Adrenal gland (tissue), 19 donors: ENCODE measurements at places on chromosomes 11 and 22. TPM values are rescaled to one million over a fixed set of nuclear protein-coding genes. Genes with fewer than 3 reads are reported as not detected.

The OR5T1 gene
- total RNA-seq: not detected

The GAL gene
- not detected for total RNA-seq

The TYR gene
- total RNA-seq: not detected

The VWA5A gene
- 33.5 TPM for total RNA-seq

The SOX10 gene
- 4.0 TPM for total RNA-seq

The SYT8 gene
- 1.2 TPM for total RNA-seq

The TMPRSS13 gene
- 0.57 TPM for total RNA-seq

- no peaks in the 10 kb centered on the region for H3K36me3 ChIP-seq
- no peak for DNase-seq
- H3K27me3 ChIP-seq: no peaks in the 10 kb centered on the region
- no peaks in the 10 kb centered on the region for H3K4me1 ChIP-seq
These were observed 73.3 kb upstream of the PICALM start for GRCh38 chr11:86142170-86142569.

DNA sequence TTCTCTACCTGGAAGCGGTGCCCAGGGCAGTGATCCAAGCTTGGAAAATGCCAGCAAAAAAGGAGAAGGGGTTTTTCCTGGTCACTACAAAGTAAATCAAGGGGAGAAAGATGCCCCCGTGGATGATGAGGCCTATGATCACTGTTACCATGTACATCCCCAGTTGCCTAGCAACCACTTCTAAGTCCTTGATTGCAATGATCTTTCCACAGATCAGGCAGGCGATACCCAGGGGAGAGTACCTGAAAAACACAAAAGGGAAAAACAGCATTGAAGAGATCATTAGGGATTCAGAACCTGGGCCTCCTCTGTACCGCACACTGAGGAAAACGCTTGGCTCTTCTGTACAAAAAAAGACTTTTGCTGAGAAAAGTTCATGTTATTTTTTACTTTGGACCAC is 127.1 kb downstream of the SLC1A2 start:
- H3K4me3 ChIP-seq: no peak overlapping the region
- H3K27ac ChIP-seq: no peak overlapping the region
- no peaks in the 10 kb centered on the region for H3K27me3 ChIP-seq
- H3K36me3 ChIP-seq: no peaks in the 10 kb centered on the region

DNA sequence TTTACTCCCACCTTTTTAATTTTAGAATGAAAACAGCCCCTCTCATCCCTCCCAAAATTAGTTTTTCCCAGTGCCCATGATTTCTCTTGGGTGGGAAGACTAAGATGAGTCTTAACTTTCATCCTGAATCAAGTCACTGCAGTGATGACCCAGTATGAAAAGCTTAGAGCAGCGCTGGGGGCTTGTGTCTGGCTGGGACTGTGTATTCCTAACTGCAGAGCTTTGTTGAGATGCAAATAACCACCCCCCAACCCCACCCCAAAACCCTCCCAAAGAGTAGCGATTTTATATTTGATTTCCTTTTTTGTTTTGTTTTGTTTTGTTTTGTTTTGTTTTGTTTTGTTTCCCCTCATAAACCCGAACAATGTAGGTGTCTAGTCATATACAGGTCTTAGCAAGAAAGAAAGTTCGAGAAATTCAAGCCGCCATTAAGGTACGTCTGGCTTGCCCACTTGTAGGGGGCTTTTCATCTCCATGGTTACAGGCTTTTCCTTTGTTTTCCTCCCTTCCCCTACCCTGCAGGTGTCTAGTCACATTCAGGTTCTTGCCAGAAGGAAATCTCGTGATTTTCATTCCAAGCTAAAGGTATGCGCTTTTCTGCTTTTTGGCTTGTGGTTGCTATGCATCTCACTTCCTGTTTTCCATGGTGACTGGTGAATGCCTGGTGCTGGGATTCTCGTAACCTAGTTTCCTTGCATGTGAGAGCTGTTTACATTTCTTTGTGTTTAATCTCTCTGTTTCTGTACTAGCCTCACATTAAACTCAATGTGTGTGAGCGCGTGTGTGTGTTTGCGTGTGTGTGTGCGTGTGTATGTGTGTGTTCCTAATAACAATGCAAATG is 144.6 kb upstream of the RASSF10 start:
- no peak overlapping the region for H3K27ac ChIP-seq
- DNase-seq: no peak
- H3K4me3 ChIP-seq: no peak overlapping the region
- no peaks in the 10 kb centered on the region for H3K4me1 ChIP-seq

DNA sequence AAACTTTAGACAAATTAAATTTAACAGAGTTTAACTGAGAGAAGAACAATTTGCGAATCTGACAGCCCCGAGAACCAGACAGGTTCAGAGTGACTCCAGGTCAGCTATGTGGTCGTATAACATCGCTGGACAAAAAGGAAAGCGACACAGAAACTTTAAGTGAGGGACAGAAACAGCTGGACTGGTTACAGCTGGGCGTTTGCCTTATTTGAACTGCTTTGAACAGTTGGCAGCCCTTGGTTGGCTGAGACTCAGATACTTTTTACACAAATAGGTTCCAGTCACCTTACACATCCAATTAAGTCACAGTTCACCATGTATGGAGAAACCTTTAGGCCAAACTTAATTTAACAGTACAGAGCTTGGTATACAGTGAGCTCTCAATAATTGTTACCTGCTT is 436.9 kb downstream of the GUCY1A2 start:
- H3K36me3 ChIP-seq: no peaks in the 10 kb centered on the region
- H3K4me3 ChIP-seq: no peak overlapping the region
- no peaks in the 10 kb centered on the region for H3K27me3 ChIP-seq
- no peaks in the 10 kb centered on the region for H3K4me1 ChIP-seq

GRCh38 chr11:40337118-40337517 is 1122.3 kb downstream of the LRRC4C start:
- H3K27ac ChIP-seq: no peak overlapping the region
- DNase-seq: no peak
- H3K36me3 ChIP-seq: no peaks in the 10 kb centered on the region
- no peaks in the 10 kb centered on the region for H3K27me3 ChIP-seq
- H3K4me3 ChIP-seq: no peak overlapping the region

- peak; percentile 17 for DNase-seq
- no peaks in the 10 kb centered on the region for H3K27me3 ChIP-seq
- no peak overlapping the region for H3K4me3 ChIP-seq
- H3K4me1 ChIP-seq: peaks cover 33% of the 10 kb centered on the region
- no peaks in the 10 kb centered on the region for H3K36me3 ChIP-seq
These were observed 16.9 kb downstream of the CAPN5 start for GRCh38 chr11:77083566-77084245.

DNA sequence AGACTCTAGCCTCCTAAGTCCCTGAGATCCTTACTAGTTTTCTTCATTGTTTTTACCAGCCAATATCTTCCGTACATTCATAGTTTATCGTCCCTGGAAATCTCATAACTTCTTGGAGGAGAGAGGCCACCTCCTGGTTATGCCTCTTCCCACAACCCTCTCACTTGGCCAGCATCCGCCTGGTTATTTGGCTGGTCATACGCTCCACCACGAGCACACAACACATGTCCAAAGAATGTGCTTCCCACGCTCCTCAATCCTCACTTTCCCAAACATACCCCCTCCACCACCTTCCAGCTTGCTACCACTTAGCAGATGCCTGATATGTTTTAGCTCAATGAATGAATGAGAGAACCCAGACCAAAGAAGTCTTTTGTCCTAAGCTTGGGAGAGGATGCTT is 83.5 kb upstream of the EIF3D start:
- no peak overlapping the region for H3K27ac ChIP-seq
- no peak overlapping the region for H3K4me3 ChIP-seq
- no peak for DNase-seq
- H3K4me1 ChIP-seq: no peaks in the 10 kb centered on the region
- H3K36me3 ChIP-seq: no peaks in the 10 kb centered on the region

- DNase-seq: no peak
- H3K4me3 ChIP-seq: no peak overlapping the region
- no peaks in the 10 kb centered on the region for H3K4me1 ChIP-seq
- H3K27ac ChIP-seq: no peak overlapping the region
- H3K36me3 ChIP-seq: no peaks in the 10 kb centered on the region
These were observed 18.1 kb downstream of the BTG4 start for GRCh38 chr11:111494040-111494439.

DNA sequence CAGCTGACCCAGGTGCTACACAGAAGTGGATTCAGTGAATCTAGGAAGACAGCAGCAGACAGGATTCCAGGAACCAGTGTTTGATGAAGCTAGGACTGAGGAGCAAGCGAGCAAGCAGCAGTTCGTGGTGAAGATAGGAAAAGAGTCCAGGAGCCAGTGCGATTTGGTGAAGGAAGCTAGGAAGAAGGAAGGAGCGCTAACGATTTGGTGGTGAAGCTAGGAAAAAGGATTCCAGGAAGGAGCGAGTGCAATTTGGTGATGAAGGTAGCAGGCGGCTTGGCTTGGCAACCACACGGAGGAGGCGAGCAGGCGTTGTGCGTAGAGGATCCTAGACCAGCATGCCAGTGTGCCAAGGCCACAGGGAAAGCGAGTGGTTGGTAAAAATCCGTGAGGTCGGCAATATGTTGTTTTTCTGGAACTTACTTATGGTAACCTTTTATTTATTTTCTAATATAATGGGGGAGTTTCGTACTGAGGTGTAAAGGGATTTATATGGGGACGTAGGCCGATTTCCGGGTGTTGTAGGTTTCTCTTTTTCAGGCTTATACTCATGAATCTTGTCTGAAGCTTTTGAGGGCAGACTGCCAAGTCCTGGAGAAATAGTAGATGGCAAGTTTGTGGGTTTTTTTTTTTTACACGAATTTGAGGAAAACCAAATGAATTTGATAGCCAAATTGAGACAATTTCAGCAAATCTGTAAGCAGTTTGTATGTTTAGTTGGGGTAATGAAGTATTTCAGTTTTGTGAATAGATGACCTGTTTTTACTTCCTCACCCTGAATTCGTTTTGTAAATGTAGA is 1.7 kb downstream of the MALAT1 start:
- H3K4me1 ChIP-seq: peaks cover 20% of the 10 kb centered on the region
- H3K27ac ChIP-seq: peak overlapping the region; percentile 98
- H3K4me3 ChIP-seq: peak overlapping the region; percentile 96
- H3K36me3 ChIP-seq: no peaks in the 10 kb centered on the region

DNA sequence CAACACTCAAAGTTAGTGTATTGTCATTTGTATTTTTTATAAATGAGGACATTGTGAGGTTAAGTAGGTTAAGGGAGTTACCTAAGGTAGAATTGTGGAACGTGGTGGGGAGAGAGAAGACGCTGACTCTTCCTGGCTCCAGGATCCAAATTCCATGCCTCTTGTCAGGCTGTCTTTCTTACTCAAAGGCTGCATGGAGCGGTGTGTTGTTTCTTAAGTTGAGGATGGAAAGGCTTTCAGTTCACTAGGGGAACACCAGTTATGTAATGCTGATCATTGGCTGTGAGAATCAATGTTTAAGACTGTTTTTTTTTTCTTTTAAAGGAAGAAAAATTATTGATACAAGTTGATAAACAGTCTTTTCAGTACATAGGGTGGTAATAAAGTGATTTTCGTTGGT is 2.9 kb downstream of the UBE2L3 start:
- H3K4me1 ChIP-seq: peaks cover 37% of the 10 kb centered on the region
- no peaks in the 10 kb centered on the region for H3K36me3 ChIP-seq
- H3K4me3 ChIP-seq: no peak overlapping the region
- no peaks in the 10 kb centered on the region for H3K27me3 ChIP-seq

- no peaks in the 10 kb centered on the region for H3K4me1 ChIP-seq
- H3K27ac ChIP-seq: no peak overlapping the region
- no peak for DNase-seq
- no peaks in the 10 kb centered on the region for H3K27me3 ChIP-seq
- no peaks in the 10 kb centered on the region for H3K36me3 ChIP-seq
- no peak overlapping the region for H3K4me3 ChIP-seq
These were observed 87.7 kb upstream of the OPCML start for GRCh38 chr11:133619973-133620372.

- no peak overlapping the region for H3K27ac ChIP-seq
- no peak overlapping the region for H3K4me3 ChIP-seq
- no peaks in the 10 kb centered on the region for H3K36me3 ChIP-seq
- H3K27me3 ChIP-seq: no peaks in the 10 kb centered on the region
- H3K4me1 ChIP-seq: no peaks in the 10 kb centered on the region
These were observed 43.8 kb upstream of the NECTIN1 start for GRCh38 chr11:119772641-119773415.

DNA sequence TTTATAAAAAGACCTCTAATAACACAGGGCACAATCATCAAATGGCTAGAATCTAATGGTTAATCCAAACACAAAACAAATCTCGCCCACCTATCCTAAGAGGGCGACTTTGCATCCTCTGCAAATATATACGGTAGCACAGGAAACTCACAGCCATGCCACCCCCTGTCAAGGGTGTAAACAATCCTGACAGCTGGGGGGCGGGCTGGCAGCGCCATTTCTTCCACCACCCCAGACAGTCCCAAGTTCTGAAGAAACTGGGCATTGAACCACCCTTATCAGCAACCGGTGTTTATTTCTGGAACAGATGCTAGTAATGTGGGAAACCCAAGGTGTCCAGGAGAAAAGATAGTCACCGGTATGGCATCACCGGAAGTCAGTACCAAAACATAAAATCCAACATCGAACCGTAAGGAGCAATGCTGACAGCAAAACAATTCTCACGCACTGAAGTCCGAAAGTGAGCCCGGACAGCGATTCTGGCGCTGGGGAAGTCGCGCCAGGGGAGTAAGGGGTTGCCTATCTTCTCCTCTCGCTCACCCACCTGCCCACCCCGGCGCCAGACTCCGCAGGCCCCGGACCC is 825 bp downstream of the FBXO3 start:
- DNase-seq: no peak
- peak overlapping the region; percentile 99 for H3K4me3 ChIP-seq
- no peaks in the 10 kb centered on the region for H3K27me3 ChIP-seq
- peak overlapping the region; percentile 69 for H3K27ac ChIP-seq
- H3K36me3 ChIP-seq: peaks cover 11% of the 10 kb centered on the region

DNA sequence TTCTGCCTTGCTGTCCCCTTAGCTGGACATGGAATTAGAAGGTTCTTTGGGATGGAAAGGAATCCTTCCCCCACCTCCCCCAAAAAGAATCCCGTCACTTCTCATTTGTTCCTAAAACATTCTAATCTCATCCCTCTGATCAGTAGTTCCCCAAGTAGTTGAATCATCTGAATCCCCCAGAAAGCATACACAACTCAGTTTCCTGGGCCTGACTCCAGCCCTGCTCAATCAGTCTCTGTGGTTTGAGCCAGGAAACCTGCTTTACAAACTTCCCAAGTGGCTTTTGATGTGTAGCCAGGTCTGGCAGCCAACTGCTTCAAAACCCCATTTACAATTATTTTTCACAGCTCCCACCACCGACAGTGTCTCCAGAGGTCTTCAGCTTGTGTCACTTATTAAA is 20.2 kb downstream of the C22orf31 start:
- H3K27ac ChIP-seq: no peak overlapping the region
- no peaks in the 10 kb centered on the region for H3K36me3 ChIP-seq
- no peak for DNase-seq
- H3K4me3 ChIP-seq: no peak overlapping the region
- peaks cover 50% of the 10 kb centered on the region for H3K4me1 ChIP-seq
